ENCODE measurements at places on chromosomes 4 and X. TPM values are rescaled to one million over a fixed set of nuclear protein-coding genes. Genes with fewer than 3 reads are reported as not detected.

SMS gene
- total RNA-seq, result 56.3 TPM

KDR gene
- 4.8 TPM for total RNA-seq

FAAH2 gene
- total RNA-seq, result 11.1 TPM

SHOX gene
- 0.36 TPM for total RNA-seq

CXorf49 gene
- total RNA-seq, result not detected

NLGN4X gene
- total RNA-seq, result 1.7 TPM

TRPC5OS gene
- not detected for total RNA-seq

ANXA3 gene
- 51.9 TPM for total RNA-seq

MAGEA11 gene
- not detected for total RNA-seq

HOPX gene
- total RNA-seq, result 2.7 TPM

PLP1 gene
- total RNA-seq, result 16.7 TPM

MGAT4D gene
- not detected for total RNA-seq

GRCh38 chr4:6069845-6070709 lies 51.8 kb upstream of the C4orf50 start:
- DNase-seq, result no peak

DNA sequence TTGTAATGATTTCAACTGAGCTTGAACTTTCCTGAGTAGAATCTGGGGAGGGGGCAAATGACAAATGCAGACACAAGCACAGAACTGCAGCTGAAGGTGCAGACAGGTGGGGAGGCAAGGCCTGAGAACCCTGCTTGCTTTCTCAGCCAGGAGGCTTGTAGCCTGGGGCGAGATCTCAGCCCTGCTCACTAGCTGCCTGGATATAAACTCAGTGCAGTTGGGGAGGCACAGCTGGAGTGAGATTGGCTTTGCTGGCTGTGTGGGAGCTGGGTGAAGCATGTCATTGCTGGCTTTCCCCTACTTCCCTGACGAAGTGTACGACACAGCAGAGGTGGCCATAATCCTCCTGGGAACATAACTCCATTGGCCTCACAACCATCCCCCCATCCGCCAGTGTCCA lies 55.5 kb upstream of the NEXMIF start:
- DNase-seq, result no peak

DNA sequence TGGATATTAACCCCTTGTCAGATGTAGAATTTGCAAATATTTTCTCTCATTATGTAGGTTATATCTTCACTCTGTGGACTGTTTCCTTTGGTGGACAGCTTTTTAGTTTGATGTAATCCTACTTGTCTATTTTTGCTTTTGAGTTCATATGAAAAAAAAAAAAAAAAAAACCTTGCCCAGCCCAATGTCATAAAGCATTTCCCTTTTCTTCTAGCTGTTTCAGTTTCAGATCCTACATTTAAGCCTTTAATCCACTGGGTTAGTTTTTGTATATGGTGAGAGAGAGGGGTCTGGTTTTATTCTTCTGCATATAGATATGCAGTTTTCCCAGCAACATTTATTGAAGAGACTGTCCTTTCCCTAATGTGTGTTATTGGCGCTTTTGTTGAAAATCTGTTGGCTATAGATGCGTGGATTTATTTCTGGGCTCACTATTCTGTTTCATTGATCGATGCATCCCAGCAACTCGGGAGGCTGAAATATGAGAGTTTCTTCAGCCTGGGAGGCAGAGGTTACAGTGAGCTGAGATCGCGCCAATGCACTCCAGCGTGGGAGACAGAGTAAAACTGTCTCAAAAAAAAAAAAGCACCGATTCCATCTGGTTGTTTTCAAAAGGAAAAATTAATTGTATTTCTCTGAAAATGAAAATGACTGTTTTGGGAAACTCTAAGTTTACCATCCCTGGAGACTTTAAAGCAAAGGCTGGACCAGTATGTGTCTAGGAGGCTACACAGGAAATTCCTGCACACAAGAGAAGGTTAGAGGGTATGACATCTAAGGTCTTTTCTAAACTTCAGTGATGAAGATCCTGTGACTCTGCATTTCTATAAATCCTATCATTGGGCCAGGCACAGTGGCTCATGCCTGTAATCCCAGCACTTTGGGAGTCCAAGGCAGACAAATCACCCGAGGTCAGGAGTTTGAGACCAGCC lies 35.6 kb downstream of the STEEP1 start:
- DNase-seq, result no peak

DNA sequence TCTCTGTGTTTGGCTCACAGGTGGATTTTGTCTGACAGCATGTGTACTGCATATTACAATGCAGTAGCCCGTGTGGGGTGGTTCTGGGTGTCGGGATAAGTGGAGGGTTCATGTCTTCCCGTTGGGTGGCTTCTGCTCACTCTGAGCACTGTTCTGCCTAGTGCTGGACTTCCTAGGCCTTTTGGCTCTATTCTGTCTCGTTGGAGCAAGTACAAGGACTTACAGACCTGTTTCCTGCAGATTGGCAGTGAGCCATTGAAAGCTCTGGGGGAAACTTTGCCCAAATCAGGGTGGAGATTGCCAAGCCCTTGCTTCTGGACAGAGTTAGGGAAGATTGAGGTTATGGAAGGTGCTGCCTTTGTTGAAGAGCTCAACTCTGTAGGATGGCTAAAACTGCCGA lies 91.1 kb upstream of the SLC4A4 start:
- no peak for DNase-seq

DNA sequence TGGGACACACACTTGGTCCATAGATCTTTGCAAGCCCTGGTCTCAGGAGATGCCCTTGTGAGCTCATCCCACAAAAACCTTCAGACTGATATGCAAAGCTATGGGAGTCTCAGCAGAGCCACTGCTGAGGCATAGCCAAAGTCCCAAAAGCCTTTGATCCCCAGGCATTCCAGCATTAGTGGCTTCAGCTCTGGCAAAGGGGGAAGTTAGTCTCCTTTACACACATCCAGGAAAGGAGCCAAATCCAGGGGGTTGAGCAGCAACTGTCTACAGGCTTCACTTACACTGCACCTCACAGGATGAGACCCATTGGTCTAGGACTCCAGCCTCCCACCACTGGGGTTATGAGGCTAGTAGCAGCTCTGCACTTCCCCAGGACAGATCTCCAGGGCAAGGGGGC lies 14.0 kb downstream of the PF4 start:
- no peak for DNase-seq

GRCh38 chr4:7341491-7342222 lies 93.1 kb downstream of the PSAPL1 start:
- no peak for DNase-seq

- no peak for DNase-seq
Observed at GRCh38 chr4:126213996-126214395, 899.2 kb downstream of the FAT4 start.

DNA sequence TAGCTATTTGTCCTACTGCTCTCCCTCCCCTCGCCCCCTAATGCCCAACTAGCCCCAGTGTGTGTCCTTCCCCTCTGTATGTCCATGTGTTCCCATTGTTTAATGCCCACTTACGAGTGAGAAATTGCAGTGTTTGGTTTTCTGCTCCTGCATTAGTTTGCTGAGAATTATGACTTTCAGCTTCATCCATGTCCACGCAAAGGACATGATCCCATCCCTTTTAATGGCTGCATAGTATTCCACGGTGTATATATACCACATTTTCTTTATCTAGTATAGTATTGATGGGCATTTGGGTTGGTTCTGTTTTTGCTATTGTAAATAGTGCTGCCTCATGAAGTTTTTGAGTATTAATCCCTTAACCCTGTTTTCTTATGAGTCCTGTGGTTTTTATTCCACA lies 33.6 kb upstream of the CFAP299 start:
- no peak for DNase-seq

DNA sequence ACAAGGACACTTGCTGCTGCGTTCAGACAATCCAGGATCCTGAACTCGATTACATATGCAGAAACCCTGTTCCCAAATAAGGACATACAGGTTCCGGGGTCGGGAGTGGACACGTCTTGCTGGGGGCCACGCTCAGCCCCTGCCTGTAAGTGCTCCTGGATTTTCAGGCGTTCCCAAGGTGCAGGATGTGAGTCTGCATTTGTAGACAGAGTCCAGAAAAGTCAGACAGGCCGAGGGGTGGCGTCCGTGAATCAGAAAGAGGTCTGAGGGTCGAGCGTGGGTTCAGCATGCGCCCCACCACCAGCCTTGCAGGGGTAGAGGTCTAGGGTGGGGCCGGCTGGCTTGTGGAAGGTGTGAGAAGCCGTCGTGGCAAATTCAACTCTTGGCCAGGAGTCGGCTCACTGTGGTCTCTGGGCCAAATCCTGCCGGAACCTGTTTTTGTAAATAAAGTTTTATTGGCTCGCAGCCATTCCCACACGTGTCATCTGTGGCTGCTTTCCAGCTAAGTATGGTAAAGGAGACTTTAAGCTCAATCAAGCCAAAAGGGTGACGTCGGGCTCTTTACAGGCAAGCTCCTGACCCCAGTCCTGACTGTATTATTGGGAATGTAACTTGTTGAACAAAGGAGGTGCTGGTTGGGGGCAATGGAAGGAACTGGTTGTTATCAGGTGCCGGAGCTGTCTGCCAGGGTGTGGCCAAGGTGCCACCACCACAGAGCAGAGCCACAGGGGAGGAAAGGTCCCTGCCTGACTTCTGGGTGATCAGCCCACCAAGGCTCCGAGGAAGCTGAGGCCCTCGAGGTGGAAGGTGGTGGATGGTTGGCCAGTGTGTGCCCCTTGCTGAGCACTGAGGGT lies 7.4 kb downstream of the DOK7 start:
- DNase-seq, result peak; percentile 43

GRCh38 chr4:105520819-105521790 lies 31.3 kb upstream of the ARHGEF38 start:
- no peak for DNase-seq

GRCh38 chr4:82613121-82613520 lies 51.3 kb upstream of the TMEM150C start:
- no peak for DNase-seq

DNA sequence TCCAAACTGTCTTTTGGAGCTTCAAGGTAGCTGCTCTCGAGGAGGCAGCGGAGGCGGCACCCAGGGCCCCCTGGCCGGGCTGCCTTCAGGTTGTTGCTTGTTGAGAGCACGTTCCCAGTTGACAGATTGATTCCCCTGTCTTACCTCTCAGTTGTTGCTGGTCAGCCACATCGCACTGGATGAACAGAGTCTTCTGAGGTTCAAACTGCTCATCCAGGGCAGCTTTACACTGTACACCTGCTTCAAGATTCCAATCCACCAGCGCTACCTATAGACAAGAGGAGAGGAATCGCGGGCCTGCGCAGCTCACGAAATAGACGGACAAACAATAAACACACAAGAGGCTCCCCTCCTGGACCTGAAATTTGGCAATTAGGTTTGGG lies 497 bp downstream of the HPGD start:
- peak; percentile 38 for DNase-seq

GRCh38 chr4:177427192-177427591 lies 15.0 kb downstream of the AGA start:
- no peak for DNase-seq

- no peak for DNase-seq
Observed at GRCh38 chr4:174210354-174210753, 73.1 kb downstream of the FBXO8 start.

DNA sequence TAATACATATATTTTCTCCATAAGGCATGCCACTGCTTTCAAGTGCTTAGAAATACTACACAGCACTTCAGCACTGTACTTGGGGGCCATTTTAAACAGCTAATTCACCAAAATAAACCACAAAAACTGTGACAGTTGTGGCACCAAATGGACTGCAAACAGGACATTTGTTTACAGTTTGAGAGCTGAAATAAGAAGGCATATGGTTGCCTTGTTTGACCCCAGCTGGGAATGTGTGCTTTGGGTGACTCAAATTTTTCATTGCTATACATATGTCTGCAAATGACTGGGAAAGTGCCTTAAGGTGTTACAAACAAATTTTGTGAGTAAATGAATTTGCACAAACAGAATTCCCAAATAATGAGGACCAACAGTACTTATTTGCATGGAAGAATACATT lies 124.2 kb downstream of the BANK1 start:
- DNase-seq, result no peak

DNA sequence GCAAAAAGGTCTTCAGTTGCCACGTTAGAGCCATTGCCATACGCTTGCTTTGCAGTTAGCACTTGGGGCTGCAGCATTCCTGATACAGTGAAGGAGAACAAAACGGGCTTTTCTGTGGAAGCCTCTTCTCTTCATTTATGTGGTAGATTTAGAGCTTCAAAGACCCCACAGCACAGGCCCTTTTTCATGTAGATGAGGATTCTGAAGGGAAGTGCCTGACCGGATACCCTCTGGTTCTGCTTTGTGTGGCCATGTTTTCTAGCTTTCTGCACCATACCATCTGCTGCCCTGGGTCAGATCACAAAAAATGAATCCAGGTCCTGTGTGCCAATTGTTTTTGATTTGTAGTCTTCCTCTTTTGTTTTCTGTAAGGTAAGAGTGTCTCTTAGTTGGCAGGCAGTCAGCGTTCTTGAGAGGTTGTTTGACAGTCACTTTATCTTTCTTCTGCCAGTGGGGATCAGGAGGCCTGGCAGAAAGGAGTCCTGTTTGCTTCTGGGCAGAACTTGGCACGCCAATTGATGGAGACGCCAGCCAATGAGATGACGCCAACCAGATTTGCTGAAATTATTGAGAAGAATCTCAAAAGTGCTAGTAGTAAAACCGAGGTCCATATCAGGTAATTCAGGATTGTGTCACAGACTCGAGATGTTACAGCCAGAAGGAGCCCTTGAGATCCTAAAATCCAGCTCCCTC lies 7.7 kb downstream of the LAP3 start:
- DNase-seq, result no peak

GRCh38 chr4:38461342-38461741 lies 202.7 kb upstream of the KLF3 start:
- no peak for DNase-seq

DNA sequence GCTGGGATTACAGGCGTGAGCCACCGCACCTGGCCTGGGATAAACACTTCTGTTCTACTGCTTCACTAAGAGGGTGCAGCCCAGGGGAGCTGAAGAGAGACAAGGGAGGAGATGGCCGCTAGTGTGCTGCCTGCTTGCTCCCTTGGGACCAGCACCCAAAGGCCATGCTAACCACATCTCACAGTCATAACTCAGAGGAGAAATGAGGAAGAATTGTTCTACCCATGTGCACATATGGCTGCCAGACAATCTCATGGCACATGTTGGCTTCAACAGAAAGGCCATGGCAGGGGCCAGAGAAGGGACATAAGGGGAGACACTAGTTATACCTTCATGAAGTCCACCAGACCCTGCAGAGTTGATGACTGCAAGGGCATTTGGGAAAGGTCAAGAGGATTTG lies 22.4 kb downstream of the CLDN22 start:
- DNase-seq, result no peak

- no peak for DNase-seq
Observed at GRCh38 chrX:119013164-119013563, 38.7 kb downstream of the LONRF3 start.
